ENCODE measurements at places on chromosomes 6 and 20. TPM values are rescaled to one million over a fixed set of nuclear protein-coding genes. Genes with fewer than 3 reads are reported as not detected.

DNA sequence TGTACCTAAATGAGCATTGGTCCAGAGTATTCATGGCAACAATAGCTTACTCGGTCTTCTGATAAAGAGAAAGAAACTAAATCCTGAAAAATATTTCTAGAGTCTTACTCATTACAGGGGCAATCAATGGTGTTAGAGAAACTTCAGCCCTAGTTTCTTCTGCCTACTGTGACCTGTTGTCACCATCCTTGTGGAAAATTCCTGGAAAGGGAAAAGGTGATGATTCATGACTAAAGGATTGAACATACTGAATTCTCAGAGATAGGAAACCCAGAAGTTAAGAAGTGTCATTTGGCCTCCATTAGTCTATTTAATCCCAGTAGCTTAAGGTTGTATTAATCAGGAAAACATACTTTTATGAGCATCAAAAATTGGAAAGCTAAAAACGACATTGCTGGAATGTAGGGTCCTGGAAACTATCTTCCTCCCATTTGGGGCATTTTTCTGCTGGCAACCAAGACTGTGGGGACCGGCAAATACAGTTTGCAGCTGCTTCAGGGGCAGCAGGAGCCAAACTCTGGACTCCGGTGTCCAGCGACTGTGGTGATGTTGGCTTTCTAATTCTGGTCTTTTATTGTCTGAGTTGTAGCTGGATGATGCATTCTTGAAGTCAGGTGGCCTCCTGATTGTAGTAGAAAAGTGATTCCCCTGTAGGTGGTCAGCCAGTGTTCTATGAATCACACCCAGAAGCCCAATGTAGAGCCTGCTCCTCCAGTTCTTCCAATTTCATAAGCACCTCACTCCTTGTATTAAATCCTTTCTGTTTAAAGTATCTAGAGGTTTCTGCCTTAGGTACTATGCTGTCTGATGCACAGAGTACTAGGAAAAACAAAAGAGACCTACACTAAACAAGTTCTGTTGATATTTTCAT is 67.6 kb downstream of the LCA5 start:
- no peaks in the 10 kb centered on the region for H3K27me3 ChIP-seq
- DNase-seq: no peak
- no peak overlapping the region for H3K4me3 ChIP-seq
- H3K27ac ChIP-seq: no peak overlapping the region
- H3K4me1 ChIP-seq: no peaks in the 10 kb centered on the region

Gene ADTRP
- total RNA-seq: not detected

Gene PLTP
- 53.6 TPM for total RNA-seq

GRCh38 chr6:4346659-4347333 is 211.4 kb upstream of the ECI2 start:
- H3K4me1 ChIP-seq: peaks cover 18% of the 10 kb centered on the region
- no peak for DNase-seq
- H3K27me3 ChIP-seq: no peaks in the 10 kb centered on the region
- H3K27ac ChIP-seq: peak overlapping the region; percentile 35

Gene TCP11
- not detected for total RNA-seq
